ENCODE measurements at places on chromosomes 16 and 17.

- DNase-seq = no peak
These were observed 46.1 kb downstream of the CYTH1 start for GRCh38 chr17:78735832-78736525.

- DNase-seq = no peak
These were observed 165.3 kb downstream of the STX8 start for GRCh38 chr17:9410301-9410700.

GRCh38 chr16:13873835-13874438 is 46.0 kb upstream of the ERCC4 start:
- DNase-seq = no peak

- DNase-seq = no peak
These were observed 173.6 kb upstream of the DYNLRB2 start for GRCh38 chr16:80367037-80367658.

DNA sequence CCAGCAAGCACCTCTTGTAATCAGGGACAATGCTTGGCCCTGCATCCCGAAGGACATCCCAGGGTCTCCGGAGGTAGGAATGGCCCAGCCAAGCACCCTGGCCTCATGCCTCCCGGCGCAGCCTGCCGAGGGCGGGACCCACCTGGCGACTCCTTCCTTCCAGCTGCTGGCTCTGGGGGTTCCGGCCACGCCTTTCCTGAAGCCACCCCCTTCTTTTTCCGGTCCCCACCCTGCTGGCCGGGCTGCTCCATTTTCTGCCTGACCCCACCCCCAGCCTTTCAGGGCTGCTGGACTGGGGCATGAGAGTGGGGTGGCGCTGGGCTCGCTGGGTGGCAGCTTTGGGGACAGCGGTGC is 22.5 kb upstream of the CIBAR2 start:
- DNase-seq = no peak

GRCh38 chr17:42980766-42981397 is 517 bp downstream of the RUNDC1 start:
- no peak for DNase-seq

Measured in amygdala (tissue), 56 donors.